Anterior cingulate cortex (tissue), 58 donors: ENCODE measurements at places on chromosomes 2 and 18.

- DNase-seq, result no peak
These were observed 797 bp upstream of the GRHL1 start for GRCh38 chr2:9950521-9951271.

- DNase-seq, result no peak
These were observed 29.8 kb downstream of the PIEZO2 start for GRCh38 chr18:11119550-11119949.

GRCh38 chr2:227536445-227536844 lies 62.2 kb upstream of the SCYGR2 start:
- no peak for DNase-seq

GRCh38 chr2:118168615-118169014 lies 80.3 kb downstream of the INSIG2 start:
- no peak for DNase-seq

GRCh38 chr2:88810017-88810416 lies 118.5 kb downstream of the RPIA start:
- no peak for DNase-seq

DNA sequence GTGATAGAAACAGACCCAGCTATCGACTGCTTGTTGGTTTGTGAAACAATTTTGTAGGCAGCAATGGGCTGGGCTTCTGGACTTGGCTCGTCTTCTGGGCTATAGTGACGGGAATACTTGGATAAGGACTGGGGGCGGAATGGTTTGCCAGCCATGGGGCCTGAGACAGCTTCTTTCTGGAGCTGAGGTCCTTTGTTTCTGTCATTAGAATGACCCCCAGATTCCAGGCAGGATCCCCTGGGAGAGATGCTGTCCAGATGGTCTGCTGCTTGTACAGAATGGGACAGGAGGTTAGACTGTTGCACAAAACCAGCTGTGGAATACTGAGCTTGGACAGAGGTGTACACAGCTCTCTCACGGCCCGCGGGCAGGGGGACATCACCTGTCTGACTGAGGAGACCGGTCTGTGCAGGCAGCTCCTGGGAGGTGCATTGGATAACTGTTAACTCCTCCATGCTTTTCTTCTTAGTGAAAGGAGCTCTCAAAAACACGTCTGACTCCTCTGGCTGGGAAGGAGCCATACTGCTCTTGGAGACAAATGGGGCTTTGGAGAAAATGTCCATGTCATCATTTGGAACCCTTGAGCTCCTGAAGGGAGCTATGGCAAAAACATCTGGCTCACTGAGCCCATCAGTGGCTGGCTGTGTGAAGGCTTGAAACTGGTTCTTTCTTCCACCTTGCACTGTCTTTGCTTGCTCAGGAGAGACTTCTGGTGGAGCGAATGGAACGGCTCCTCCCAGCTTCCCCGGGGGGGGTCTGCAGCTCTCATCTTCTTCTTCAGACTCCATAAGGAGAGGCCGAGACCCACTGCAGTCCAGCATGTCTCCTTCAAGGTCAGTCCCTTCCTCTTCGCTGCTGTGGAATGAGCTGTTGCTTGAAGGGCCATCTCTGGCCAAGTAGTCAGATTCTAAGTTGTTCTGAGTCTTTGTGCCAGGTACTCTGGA lies 28.6 kb upstream of the NFU1 start:
- no peak for DNase-seq

- DNase-seq, result no peak
These were observed 42.4 kb upstream of the MTIF2 start for GRCh38 chr2:55311444-55311870.

- no peak for DNase-seq
These were observed 232.6 kb downstream of the NDUFA10 start for GRCh38 chr2:239792405-239793084.
